ENCODE measurements at places on chromosomes 4 and X.

DNA sequence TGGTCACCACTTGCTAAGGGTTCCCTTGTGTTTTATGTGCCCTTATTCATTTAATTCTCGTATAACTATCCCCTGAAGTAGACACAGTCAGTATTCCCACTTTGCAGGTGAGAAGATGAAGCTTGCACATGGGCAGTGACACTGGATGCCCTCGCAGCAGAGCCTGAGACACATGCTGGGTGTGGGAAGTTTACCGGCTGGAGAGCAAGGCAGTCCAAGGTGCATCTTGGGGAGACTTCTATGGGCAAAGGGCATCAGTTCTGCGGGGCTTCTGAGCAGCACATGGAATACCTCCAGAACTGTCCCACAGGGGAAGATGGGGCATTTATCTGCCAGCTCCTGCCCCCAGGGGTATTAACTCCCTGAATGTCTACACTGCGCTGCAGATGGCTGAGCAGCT lies 92.2 kb downstream of the SLC2A9 start:
- DNase-seq = no peak

DNA sequence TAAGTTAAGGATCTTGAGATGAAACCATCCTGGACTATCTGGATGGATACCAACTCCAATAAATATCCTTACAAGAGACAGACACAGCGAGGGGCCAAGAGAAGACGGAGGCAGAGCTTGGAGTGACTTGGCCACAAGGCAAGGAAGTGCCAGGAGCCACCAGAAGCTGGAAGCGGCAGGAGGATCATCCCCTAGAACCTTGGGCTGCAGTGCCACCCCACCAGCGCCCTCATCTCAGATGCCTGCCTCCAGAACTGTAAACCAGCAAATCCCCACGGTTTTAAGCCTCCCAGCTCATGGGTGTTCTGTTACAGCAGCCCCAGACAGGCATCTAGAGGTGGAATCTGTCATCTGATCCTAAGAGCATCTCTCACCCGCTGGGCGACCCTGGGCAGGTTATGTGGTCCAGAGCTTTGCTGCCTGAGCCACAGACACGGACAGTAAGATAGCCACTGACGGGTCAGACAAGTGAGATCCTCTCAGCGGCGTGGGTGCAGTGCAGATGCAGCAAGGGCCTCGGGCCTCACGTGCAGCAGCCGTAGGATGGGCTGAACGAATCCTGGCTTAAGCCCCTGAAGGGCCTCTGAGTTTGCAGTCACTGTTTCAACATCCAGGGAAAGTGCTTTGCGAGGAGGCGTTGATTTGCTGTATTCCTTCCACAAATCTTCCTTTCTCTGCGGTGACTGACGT lies 25.1 kb upstream of the MXD4 start:
- DNase-seq = no peak

- no peak for DNase-seq
Measured at GRCh38 chrX:87664381-87664780, 146.8 kb downstream of the KLHL4 start.

- no peak for DNase-seq
Measured at GRCh38 chrX:5957506-5957905, 271.2 kb downstream of the NLGN4X start.

GRCh38 chr4:112942077-112942476 lies 107.4 kb upstream of the ANK2 start:
- DNase-seq = no peak

GRCh38 chrX:108610141-108610540 lies 126.2 kb downstream of the IRS4 start:
- no peak for DNase-seq

DNA sequence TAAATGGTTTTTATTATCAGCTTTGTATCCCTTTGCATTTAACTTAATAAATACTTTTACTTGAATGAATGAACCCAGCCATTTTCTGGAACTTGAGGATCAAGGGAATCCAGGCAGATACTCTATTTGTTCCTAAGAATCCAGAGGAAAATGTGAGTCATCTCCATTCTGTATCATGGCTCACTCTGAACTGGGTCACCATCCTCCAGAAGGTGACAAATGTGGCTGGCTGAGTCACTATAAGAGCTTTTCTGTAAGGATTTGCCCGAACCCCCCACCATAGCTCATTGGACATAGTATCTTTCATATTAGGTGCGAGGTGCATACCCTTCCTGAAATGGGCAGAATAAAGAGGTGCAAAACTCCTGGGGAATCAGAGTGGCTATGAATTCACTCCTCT lies 25.8 kb downstream of the RTL9 start:
- no peak for DNase-seq

DNA sequence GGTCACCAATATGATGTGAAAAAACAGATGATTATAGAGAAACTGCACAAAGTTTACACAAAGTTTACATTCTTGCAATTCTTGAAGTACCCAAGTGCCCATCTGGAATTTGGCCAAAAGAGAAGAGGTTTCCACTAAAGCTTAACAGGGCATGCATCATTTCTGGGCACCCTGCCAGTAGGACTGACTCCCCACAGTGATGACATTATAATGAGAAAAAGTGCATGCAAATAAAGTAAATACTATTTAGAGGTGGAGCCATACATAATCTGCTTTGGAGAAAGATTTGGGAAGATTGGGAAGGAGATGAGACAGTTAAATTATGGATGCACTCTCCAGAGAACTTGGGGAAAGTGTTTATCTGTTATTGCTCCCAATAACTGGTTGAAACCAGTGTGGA lies 93.7 kb upstream of the TRPC3 start:
- DNase-seq = no peak

DNA sequence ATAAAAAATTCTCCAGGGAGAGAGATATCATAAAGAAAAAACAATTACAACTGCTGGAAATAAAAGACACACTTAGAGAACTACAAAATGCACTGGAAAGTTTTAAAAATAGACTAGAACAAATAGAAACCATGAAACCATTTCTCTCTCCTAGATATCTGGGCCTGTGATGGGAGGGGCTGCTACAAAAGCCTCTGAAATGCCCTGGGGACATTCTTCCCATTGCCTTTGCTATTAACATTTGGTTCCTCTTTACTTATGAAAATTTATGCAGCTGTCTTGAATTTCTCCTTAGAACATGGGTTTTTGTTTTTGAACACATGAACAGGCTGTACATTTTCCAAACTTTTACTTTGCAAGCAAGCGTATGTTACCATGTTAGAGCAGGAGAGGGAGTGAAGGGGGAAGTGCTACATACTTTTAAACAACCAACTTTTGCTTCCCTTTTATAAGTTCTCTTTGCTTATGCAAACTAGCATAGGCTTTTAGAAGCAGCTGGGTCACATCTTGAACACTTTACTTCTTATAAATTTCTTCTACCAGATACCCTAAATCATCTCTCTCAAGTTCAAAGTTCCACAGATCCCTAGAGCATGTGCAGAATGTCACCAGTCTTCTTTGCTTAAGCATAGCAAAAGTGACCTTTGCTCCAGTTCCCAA lies 47.9 kb upstream of the PACRGL start:
- no peak for DNase-seq

- DNase-seq = no peak
Measured at GRCh38 chr4:154015578-154015977, 226.7 kb upstream of the SFRP2 start.

GRCh38 chrX:112645774-112646173 lies 34.0 kb downstream of the LHFPL1 start:
- no peak for DNase-seq

GRCh38 chr4:185062606-185063005 lies 44.3 kb downstream of the HELT start:
- no peak for DNase-seq

DNA sequence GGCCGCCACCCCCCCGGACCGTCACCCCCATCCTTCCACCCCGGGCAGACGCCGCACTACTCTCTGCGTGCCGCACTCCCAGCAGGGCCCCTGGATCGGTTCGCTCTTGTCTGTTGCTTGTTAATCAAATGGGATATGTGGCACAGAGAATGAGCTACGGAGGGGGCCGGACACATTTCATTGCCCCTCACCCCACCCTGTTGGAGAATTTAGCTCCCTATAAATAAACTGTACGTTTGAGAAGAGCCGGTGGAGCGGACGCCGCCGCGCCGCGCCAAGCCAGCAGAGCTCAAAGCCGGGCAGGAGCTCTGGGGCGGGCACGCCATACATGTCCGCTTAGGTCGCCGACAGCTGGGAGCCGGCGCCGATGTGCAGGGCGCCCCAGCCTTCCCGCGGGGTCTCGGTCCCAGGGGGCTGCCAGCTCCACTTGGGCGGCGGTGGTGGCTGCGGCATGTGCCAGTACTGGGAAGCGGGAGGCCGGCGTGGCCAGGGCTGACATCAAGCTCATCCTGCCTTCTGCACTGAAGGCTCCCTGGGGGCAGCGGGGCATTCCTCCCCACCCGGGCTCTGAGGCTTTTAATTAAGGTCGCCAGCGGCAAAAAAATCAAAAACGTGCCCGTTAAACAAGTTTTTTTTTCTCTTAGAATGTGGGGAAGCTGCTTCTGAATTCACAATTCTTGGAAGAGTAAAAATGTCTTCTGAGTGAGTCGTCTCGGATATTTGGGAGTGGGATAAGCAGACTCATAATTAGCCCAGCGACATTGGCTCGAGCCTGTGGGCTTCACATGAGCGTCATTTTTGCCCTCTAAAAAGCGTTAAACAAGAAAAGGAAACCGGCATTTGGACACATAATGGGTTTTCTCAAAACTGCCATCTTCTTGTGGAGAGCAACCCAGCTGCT lies 1.1 kb upstream of the PCDH19 start:
- no peak for DNase-seq

DNA sequence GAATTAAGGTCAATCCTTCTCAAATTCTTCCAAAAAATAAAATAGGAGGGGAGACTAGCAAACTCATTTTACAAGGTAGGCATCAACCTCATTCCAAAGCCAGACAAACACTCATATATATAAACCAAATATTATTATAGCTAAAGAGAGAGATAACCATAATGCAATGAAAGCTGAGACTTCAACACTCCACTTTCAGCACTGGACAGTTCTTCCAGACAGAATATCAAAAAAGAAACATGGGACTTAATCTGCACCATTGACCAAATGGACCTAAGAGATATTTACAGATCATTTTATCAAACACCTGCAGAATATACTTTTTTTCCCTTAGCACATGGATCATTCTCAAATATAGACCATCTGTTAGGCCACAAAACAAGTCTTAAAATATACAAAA lies 15.5 kb upstream of the EDA2R start:
- DNase-seq = no peak

- DNase-seq = no peak
Measured at GRCh38 chrX:149322316-149322715, 182.8 kb downstream of the IDS start.

GRCh38 chrX:69237236-69237635 lies 72.0 kb upstream of the PJA1 start:
- DNase-seq = no peak

GRCh38 chrX:153725039-153725831 lies 579 bp downstream of the ABCD1 start:
- no peak for DNase-seq

DNA sequence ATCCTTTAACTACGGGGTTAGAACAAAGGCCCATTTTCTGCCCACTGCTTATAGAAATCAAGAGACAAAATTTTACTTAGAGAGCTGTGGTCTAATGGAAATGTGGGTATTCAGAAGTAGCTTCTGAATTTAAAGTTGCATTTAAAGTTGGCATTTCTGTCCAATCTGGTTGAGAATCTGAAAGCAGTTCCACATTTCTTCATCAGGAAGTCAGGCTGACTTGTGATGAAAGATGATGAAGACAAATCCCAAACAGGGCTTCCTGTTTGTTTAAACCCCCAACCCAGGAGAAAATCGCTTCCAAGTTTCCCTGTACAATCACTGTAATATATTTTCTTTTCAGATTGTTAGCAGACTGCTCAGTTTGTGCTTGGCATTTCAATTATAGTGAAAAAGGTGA lies 345.3 kb downstream of the SPRY1 start:
- DNase-seq = no peak

DNA sequence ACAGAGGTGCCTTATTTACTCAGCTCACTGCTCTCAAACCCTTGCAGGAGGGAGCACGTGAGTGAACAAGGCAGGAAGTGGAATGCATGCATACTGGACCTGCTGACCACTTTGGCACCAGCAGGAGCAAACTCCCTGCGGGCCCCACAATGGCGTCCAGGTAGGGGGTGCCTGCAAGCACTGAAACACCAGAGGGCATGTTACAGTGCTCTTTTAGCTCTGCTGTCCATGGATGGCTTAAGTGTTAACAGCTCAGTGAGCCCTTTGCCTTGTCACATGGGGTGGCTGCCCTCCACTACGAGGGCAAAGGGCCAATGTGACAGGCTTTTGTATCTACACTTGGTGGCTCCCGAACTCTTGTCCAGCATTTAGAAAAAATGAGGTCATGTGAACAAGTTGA lies 199.5 kb upstream of the UGT8 start:
- DNase-seq = no peak

Measured in stimulated activated CD4-positive, alpha-beta T cell treated with anti-CD3 and anti-CD28 coated beads, Interleukin-1b, Interleukin-23, amount 100 ng/mL, for 24 hours (primary cell).